ENCODE measurements at places on chromosomes 12 and 14. TPM values are rescaled to one million over a fixed set of nuclear protein-coding genes. Genes with fewer than 3 reads are reported as not detected.

Gene OTX2
- polyA plus RNA-seq, result not detected

Gene CIROP
- not detected for polyA plus RNA-seq

Gene TOMM20L
- not detected for polyA plus RNA-seq

GRCh38 chr12:123550700-123551099, 17.2 kb upstream of the RILPL1 start:
- no peak for DNase-seq

DNA sequence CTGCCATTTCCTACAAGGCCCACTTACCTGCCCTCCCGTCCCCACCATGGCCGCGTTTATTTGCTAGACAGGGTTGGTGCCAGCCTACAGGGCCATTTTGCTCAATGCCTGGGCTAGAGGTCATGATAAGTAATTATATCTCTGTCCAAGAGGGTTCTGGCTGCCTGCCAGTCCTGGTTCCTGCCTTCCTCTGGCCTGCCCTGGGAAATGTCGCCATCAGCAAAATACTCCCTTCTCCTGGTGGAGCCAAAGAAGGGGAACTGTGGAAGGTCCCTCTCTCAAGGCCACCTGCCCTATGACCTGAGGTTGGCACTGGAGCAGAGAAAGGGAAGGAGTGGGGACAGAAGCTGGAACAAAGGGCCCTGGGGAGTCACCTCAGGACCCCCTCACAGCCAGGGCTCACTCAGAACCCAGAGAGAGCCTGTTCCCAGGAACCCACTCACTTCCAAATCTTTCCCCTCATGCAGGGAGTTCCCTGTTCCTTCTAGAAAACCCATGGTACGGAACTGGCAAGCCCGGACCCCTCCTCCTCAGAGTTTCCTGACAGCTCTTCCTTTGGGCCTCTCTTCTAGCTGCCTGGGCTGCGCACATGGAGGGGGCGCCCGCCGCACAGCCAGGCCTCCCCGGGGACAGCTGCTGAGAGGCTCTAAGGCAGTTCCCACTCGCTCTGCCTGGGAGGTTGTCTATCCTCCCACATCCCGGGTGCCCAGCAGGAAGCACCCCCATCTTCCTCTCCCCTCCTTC, 280.5 kb downstream of the DPF3 start:
- no peak for DNase-seq

DNA sequence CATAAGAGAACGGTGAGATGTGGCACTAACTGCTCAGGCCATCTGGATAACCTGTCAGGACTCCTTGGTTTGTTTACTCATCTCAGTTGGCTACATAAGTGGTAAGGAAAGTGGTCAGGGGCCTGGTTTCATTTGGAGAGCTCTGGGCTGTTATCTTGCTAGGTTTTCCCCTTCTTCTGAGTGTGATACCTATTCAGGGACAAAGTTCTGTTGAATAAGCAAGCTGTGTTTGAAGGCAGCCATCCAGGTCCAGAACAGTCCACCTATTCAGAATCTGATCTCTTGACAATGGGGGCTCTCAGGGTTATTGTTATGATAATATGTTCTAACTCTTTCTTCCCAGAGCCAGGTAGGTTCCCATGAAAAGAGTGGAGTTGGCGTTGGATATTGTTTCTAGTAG, 194.9 kb downstream of the PAH start:
- DNase-seq, result no peak

DNA sequence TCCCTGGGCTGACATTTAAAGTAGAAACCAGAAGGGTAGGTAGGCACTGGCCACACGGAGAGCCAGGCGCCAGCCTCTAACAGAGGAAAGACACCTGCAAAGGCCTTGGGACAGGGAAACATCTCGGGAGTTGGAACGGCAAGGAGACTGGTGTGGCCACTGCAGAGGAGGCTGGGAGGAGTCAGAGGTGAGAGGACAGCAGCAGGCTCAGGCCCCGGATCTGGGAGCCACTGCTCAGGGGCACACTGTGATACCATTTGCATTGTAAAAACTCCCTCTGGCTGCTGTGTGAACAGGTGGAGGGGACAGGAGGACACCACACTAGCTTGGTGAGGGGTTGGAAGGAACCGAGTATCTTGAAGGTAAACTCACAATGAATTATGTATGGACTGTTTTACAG, 2.7 kb downstream of the ANHX start:
- DNase-seq, result no peak

GRCh38 chr12:120358412-120359100, 10.4 kb downstream of the MSI1 start:
- DNase-seq, result no peak

GRCh38 chr12:108653922-108654321, 20.2 kb upstream of the SELPLG start:
- no peak for DNase-seq

- DNase-seq, result no peak
Observed at GRCh38 chr12:113114447-113115178, 20.9 kb downstream of the RASAL1 start.

- DNase-seq, result no peak
Observed at GRCh38 chr12:131856366-131857097, 28.3 kb downstream of the MMP17 start.

GRCh38 chr12:93976024-93976423, 172.4 kb upstream of the PLXNC1 start:
- no peak for DNase-seq

DNA sequence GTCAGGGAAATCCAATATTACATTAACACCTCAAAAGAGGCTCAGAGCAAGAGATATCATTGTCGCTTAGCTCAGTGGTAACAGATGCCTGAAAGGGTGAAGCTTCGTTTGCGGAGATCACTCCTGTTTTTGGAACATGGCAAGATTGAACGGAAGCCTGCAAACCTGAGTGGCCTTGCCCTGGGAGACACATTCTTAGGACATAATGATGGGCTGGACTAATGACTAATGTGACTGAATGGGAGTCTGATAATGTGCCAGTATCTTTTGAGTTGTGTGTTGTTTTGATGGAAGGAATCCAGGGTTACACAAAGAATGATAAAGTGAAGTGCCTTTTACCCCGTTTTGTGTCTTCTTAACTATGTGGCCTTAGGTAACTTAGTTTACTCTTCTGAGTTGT, 109.3 kb upstream of the IFNG-AS1 start:
- no peak for DNase-seq

GRCh38 chr14:58152014-58152857, at the start of gene ARMH4:
ARMH4 (minus strand) TSS chr14:58152213; CDS start chr14:58139358, 12,855 bp downstream.
- DNase-seq, result peak; percentile 35

- no peak for DNase-seq
Observed at GRCh38 chr14:95541932-95542930, 7.4 kb downstream of the GLRX5 start.

GRCh38 chr14:20440465-20440864, 4.5 kb upstream of the KLHL33 start:
- no peak for DNase-seq

DNA sequence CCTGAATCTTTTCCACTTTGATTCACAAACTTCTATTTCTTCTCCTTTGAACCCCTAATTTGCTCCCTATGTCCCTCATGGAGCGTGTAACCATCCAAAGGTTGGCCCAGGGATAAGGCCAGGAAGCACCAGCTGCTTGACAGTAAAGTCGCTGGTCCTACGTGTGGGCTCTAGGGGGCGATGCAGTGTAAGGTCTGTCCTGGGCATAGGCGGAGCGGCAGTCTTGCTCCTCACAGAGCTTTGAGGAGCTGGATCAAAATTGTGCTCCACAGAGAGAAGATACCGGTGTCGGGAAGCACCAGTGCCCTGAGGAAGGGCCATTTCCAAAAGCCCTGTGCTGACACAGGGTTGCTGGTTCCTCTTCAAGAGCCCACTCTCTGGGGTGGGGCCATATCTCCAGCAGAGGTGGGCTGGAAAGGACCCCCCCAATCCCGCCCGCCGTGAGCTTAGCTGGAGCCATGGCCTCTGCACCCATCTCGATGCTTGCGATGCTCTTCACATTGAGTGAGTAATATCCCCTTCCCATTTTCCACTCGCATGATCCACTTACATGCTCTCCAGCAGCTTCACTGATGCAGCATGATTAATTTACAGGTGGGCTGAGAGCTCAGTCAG, 49.9 kb upstream of the OR4E1 start:
- no peak for DNase-seq
